H1 (cell line): ENCODE measurements at places on chromosomes 4 and X. TPM values are rescaled to one million over a fixed set of nuclear protein-coding genes. Genes with fewer than 3 reads are reported as not detected.

DNA sequence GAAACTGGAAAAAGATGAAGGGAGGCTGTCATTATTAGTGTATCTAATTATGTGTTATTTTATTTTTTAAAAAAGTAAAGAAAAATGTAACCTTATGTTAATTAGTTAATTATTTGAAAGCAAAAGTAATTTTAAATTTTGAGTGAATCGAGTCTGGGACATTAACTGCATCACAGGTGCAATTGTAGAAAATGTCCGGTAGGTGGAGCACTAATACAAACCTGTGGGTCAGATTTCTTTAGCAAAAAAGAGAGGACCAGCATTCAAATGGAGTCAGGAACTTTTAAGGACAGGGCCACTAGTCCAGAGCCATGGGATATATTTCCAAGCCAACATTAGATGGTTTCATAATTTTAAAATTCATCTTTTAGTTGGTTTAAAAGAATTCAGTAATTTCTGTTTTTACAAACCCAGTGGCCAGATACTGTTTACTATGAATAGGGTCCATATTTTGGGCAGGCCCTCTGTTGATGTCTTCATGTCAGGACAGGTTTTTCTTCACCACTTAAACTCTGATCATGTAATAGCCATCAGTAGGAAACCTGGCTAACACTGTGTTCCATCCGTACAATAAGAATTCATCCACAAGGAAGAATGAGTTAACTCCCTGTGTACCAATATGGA is 27.2 kb downstream of the BST1 start:
- DNase-seq = no peak

DNA sequence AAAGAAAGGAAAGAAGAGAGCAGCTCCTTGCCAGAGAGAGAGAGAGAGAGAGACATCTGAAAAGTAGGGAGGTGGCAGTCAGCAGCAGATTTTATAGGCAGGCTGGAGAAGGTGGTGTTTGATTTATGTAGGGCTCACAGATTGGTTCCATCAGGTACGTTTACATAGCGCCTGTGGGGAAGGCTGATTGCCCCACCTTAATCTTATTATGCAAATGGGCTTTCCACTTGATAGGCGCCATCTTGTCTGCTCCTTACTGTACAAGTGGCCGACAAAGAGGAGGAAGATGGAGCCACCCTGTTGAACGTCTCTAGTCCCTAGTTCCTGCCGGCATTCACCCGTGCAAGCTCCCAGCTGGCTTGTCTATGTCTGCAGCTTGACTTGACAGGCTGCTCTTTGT is 49.1 kb upstream of the DHRSX start:
- no peak for DNase-seq

Gene RPS6KA6
- 14.6 and 14.7 TPM in 2 replicates for total RNA-seq

DNA sequence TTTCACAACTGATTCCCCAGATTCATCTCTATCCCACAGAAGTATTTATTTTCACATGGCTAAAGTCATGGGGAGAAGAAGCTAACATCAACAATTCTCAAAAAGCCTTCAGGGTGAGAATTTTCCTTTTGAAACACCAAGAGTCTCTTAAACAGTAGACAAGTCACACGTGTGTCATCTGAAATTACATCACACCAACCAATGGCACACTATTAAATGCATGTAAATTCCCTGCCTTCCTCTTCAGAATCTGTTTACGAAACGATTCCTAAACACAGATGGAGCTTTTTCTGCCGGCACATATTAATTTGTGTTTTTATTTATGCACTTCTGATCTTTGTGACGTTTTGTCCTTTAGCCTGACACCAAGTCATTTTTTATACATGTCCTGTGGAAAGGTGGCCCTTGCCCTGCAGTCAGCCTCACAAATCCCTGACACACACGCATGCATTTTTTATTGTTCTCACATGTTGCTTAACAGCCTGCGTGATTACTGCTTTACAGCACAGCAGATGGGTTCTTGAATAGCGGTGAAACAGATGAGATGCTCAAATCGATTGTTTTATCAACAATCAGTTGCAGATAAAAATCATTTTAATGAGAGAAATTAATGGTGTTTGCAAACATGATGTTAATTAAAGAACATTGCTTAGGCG is 735.9 kb upstream of the TENM3 start:
- DNase-seq = no peak

- no peak for DNase-seq
Measured at GRCh38 chrX:13733506-13733905, 914 bp downstream of the TRAPPC2 start.

GRCh38 chr4:118280501-118281218 is 72.1 kb downstream of the PRSS12 start:
- no peak for DNase-seq

DNA sequence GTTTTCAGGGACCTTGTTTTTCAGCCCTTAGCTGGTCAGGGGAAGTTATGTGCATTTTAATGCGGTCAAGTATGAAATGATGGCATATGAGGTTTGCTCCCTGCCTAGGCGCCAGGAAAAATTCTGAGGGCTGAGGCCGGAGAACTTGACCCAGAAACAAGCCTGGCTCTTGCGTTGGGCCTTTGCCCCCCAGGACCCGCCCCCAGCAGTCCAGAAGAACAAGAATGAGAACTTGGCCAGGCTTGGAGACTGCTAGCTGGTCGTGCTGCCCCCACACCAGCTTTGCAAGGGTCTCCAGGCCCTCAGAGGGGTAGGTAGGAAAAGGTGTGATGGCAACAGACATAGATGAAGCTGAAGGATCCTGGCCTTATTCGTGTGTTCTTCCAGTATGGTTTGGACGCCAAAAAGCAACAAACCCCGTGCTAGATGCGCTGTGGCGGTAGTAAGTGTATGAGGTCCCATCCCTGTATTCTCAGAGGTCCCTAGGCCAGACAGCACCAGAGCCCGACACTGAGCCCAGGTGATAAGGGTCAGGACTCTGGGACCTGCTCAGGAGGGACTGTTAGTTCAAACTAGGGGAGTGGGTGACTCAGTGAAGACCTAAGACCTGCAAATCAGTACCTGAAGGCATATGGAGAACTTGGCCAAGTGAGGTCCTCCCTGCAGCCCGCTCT is 10.5 kb downstream of the NKX3-2 start:
- DNase-seq = no peak

- no peak for DNase-seq
Measured at GRCh38 chrX:33207056-33207455, 4.3 kb downstream of the DMD start.

GRCh38 chr4:109185548-109185947 is 116.9 kb downstream of the COL25A1 start:
- DNase-seq = no peak

Gene CCDC160
- total RNA-seq = 2.4 and 2.6 TPM in 2 replicates

Gene FGF5
- total RNA-seq = not detected in 2 replicates
